ENCODE measurements at places on chromosomes 3 and 15.

DNA sequence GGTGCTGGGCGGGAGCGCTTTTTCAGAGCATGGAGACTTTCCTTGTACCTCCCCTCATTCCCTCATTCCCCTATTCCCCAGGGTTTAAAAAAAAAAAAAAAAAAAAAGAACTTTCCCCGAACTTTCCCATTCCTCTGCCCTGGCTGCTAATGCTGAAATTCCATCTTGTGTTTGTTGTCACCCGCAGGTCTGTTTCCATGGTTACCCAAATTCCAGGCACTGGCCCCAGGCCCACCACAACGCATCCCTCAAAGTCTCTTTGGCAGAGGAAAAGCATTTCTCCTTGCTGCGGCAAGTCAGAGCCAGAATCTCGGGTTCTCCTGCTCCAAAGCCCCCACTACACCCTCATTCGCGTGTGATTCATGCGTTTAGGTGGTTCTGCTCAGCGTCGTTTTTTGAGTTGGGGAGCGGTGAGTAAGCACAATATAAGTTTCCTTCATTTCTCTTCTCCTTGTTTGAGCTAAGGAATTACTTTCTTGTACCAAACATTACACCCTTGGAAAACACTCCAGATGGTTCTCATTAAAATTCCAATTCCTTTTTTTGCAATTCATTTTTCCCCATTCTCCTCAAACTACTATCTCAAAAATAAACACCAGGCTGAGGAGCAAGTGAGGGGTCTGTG, 21.6 kb downstream of the ANAPC13 start:
- DNase-seq: no peak

DNA sequence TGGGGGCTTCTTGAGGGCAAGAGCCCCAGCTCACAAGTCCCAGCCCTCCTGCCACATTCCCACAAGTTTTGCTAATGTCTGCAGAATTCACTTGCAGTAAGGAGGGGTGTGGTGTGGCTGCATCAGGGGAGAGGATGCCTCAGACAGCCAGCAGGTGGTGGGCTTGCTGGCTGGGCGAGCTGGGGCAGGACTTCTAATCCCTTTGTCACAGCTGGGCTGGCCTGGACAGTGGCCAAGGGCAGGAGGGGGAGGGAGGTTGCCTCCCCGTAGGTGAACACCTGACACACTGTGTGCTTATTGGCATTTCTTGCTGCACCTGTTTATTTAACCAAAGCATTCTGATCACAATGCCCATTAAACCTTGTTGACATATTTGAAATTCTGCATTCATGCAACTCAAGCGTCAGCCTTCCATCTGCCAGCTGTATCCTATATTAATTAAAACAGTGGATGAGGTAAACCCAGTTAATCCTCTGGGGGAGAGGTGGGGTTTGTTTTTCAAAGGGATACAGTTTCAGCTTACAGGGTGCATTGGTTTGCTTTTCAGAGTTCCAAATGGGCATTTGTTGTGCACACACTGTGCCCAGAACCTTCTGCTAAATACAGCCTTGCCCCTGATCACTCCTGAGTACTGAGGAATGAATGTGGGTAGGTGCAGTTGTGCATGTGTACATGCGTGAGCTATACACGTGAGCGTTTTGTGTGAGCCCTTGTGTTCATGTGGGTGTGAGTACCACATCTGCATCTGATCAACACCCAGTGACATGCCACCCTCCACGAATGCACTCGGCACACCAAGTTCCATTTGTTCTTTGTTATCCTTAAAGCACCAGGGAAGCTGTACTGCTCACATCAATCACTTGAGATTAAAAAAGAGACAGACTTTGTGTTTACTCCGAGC, 268.7 kb downstream of the XXYLT1 start:
- DNase-seq: no peak

- DNase-seq: peak; percentile 53
Observed at GRCh38 chr3:14791343-14791945, 27.3 kb upstream of the FGD5 start.

DNA sequence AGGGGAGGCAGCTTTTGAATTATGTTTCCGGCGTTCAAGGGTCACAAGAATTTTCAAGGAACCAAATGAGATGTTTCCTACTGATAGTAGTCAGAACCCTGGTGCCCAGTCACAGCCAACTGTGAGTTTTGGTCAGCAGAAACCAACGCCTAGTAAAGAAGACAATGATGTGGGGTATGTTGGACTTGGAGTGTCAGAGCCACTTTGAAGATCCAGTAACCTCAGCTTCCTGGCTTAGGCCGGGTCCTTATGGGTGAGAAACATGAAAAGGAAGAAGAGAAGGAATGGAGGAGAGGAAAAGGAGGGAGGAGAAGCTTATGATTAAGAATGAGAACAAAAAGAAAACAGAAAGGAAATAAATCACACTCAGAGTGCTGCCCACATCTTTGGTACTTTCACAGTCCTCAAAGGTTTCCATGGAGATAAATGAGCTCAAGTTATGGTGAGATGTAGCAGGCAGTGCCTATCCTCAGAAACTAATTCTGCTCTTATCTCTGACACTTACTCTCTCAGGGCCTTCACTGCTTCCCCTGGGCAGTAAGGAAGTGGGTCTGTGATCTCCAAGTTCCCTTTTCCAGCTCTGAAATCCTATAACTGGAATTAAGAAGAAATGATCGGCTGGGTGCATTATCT, 2.0 kb upstream of the MCF2L2 start:
- no peak for DNase-seq

DNA sequence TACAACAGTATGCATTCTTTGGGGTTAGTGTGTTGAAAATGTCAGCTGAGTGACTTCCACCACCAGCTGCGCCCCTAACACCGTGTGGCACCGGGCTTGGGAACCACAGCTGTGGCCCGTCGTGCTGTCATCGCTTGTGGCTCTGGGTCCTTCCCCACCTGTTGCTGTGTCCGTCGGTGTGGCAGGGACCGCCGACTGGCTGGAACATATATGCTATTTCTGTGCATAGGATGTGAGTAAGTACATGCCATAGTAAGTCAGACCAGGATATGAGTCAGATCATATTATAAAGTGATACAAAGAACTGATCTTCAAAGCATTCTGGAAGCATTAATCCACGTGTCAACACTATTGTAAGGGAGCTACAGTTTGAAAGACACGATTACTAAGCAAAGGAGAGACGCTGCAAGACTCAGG, 31.9 kb downstream of the EHD4 start:
- peak; percentile 50 for DNase-seq

DNA sequence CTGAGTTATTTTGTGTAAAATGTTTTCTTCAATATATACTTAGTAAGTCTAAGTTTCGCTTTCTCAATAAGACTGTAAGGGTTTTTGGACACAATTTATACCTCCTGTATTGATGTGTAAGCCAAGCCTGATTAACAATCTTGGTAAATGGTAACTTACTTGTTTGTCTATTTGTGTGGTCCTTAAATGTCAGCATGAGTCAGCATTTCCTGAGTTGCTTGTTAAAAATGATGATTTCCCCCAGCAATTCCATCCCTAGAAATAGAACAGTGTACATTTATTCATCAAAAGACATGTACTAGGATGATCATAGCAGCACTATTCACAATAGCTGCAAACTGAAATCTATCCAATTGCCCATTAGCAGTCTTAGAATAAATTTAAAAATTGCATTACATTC, 53.4 kb upstream of the LRIG1 start:
- no peak for DNase-seq

- DNase-seq: no peak
Observed at GRCh38 chr15:61655881-61656280, 404.4 kb downstream of the VPS13C start.

DNA sequence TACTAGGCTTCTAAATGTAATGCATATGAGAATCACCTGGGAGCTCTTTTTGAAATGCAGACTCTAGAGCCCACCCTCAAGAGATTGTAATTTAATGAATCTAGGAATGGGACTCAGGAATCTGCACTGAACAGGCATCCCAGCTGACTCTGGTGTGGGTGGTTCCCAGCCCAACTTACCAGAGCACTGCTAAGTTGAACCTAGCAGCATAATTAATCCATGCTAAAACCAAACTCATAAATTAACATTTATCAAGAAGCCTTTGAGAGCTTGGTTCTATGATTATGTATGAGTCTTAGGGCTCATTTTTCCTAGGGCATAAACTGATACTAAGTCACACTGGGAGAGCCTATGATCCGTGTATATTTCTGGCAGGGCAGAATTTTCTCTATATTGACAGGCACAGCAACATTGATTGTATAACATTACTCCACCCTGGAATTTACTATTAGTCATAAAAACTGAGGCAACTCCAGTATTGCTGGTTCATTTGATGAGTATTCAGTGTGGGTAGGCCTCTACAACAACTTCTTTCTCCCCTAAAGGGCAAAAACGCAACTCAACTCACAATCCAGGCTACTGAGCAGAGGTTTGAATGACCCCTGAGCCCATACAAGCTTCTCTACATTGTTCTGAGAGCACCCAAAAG, 10.7 kb upstream of the CSTA start:
- DNase-seq: no peak

DNA sequence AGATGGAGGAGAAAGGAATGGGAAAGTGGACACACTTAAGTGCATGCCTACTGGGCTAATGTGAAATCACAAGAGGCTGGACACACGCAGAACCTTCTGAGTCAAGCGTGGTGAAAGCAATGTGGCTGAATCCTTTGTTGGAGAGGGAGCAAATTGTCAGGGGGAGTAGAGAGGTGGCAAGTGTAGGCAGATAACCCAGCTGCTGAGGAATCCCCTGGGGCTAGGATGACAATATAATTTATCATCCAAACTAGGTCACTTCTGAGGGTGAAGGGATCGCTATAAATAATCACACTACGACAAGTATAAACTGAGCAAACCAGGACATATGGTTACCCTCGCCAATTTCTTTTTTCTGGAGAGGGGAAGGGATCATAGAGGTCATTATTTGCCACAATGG, 28.7 kb downstream of the TAMM41 start:
- DNase-seq: no peak

GRCh38 chr15:56619887-56620286, 113.4 kb downstream of the ZNF280D start:
- DNase-seq: no peak

- DNase-seq: no peak
Observed at GRCh38 chr3:85387913-85388505, 429.2 kb downstream of the CADM2 start.

DNA sequence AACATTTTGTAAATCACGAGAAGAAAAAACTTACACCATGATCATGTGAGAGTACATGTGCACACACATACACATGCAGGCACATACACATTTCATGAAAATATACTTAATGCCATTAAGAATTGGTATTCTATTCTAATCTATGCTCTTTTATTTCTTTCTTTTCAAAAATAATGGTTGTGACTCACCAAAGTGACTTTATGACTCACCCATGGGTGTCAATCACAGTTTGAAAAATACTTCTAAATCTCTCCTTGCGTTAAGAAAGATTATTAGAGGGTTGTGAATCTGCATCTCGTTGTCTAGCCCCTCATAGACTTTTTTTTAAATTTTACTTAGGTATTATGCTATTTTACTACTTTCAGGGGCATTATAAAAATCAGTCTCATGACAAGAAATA, 254.2 kb downstream of the TUSC7 start:
- no peak for DNase-seq

- DNase-seq: no peak
Observed at GRCh38 chr3:141804778-141805639, 41.8 kb downstream of the GRK7 start.

- no peak for DNase-seq
Observed at GRCh38 chr3:49805367-49805782, 2.3 kb downstream of the INKA1 start.

DNA sequence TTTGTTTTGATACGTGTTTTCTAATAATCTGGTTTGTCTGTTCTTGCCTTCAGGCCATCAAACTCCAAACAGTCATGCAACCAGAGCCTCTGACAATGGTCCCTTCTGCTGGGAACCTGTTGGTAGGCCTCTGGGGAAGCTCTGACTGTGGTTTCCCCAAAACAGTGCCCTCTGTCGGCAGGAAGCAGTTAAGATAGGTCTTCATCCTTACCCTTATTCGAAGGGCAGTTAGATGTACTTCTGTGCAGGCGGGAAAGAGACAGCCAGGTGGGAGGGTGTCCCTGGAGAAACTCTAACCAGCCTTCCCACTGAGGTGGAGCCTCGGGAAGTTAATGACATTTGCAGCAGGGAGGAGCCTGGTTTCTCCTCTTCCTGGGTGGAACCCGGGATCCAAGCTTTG, 81.6 kb upstream of the CHMP2B start:
- no peak for DNase-seq

DNA sequence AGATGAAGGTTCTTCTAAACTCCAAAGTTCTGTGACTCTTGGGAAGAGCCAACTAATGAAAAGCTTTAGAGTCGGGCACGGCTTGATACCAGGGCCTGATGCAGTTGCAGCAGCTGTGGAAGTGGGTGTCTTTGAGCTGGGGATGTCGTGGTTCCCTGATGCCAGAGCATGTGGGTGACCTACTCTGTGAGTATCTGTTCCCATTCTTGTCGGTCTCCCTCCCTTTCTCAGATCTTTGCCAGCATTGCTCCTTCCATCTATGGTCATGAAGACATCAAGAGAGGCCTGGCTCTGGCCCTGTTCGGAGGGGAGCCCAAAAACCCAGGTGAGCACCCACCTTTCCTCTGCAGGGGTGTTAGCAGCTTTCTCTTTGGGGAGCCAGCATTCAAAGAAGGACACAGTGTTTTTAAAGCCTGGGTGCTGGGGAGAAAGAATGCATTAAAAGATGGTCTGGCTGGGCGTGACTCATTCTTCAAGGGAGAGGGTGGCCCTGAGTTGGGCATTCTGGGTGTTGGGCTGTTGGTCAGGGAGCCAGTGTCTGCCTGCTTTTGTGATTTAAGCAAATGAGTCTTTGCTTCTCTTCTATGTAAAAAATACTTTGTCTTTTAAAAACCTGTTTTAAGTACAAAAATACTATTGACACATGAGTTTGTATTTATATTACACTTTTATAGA, 13.2 kb upstream of the PODXL2 start:
- DNase-seq: no peak

DNA sequence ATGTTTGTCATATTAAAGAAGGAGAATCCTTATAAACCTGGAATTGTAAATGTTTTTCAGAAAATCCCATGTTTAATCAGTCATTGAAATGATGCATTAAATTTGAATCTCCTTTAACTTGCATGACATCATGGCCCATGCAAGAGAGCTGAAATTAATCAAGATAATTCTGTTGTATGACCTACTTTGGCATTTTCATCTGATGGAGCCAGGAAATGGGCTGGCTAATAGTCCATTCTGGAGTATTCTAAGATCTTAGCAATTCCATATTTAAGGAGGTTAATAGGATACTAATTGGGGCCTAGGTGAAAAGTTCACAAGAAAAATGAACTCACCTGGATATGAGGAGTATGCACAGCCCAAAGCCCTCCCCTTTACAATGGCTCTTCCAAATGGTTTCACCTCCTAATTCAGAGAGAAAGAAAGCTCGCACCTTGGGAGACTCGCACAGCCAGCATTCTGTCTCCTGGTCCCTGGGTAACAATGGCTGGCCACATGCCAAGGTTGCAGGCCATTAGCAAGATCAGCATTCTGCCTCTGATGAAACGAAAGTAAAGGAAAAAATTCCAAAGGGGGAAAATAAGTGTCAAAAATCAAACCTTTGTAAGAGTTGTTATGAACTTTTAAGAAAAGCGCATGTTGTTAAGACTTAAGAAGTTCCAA, 786.4 kb downstream of the MCTP2 start:
- DNase-seq: no peak

GRCh38 chr15:36075333-36075732, 504.1 kb upstream of the CDIN1 start:
- DNase-seq: no peak

Data from activated CD4-positive, alpha-beta T cell treated with anti-CD3 and anti-CD28 coated beads for 4 hours (primary cell).